Bronchial epithelial cell (primary cell): ENCODE measurements at places on chromosomes 6 and 20. TPM values are rescaled to one million over a fixed set of nuclear protein-coding genes. Genes with fewer than 3 reads are reported as not detected.

TMEM74B gene
- 0.38 TPM in 1 of 2 replicates, not detected in the other for total RNA-seq

UST gene
- 18.7 and 26.9 TPM in 2 replicates for total RNA-seq

RFX6 gene
- total RNA-seq = not detected in 2 replicates

SIM1 gene
- not detected in 2 replicates for total RNA-seq

GJA10 gene
- total RNA-seq = not detected in 2 replicates

CGA gene
- not detected in 2 replicates for total RNA-seq

SENP6 gene
- total RNA-seq = 47.4 and 49.2 TPM in 2 replicates

KCNK16 gene
- not detected in 2 replicates for total RNA-seq

TOX2 gene
- not detected in 2 replicates for total RNA-seq

NMBR gene
- total RNA-seq = not detected in 2 replicates

ARMC2 gene
- 0.26 and 0.77 TPM in 2 replicates for total RNA-seq

LINC00237 gene
- total RNA-seq = not detected in 2 replicates

PRPF6 gene
- total RNA-seq = 41.0 and 48.4 TPM in 2 replicates

TFAP2D gene
- not detected in 2 replicates for total RNA-seq

ERVFRD-1 gene
- total RNA-seq = not detected in 2 replicates

MUC22 gene
- total RNA-seq = under 0.01 TPM in 1 of 2 replicates, not detected in the other

SLC22A2 gene
- total RNA-seq = not detected in 2 replicates

DEFB110 gene
- not detected in 2 replicates for total RNA-seq

RAD21L1 gene
- total RNA-seq = under 0.01 TPM in 1 of 2 replicates, not detected in the other

C6orf47 gene
- 28.4 and 30.5 TPM in 2 replicates for total RNA-seq

CCN5 gene
- 0.38 TPM in 1 of 2 replicates, not detected in the other for total RNA-seq

PPDPF gene
- total RNA-seq = 21.9 and 35.6 TPM in 2 replicates

OPRL1 gene
- under 0.01 and 0.13 TPM in 2 replicates for total RNA-seq

KCNQ5 gene
- 0.38 and 2.1 TPM in 2 replicates for total RNA-seq

BPI gene
- not detected in 2 replicates for total RNA-seq

PSMB8 gene
- total RNA-seq = 19.5 and 22.9 TPM in 2 replicates

ANKEF1 gene
- 4.2 and 5.2 TPM in 2 replicates for total RNA-seq

TTBK1 gene
- not detected in 2 replicates for total RNA-seq

EYA4 gene
- total RNA-seq = 9.7 and 13.1 TPM in 2 replicates

CRISP3 gene
- total RNA-seq = under 0.01 and 2.4 TPM in 2 replicates

GPR6 gene
- total RNA-seq = not detected in 2 replicates

CPNE5 gene
- total RNA-seq = not detected in 2 replicates

MRPS10 gene
- 71.6 and 74.5 TPM in 2 replicates for total RNA-seq

PGK2 gene
- not detected in 2 replicates for total RNA-seq

FAM162B gene
- not detected in 2 replicates for total RNA-seq

EBF4 gene
- 0.64 and 1.3 TPM in 2 replicates for total RNA-seq

TMEM63B gene
- 27.4 and 40.3 TPM in 2 replicates for total RNA-seq

BRPF3 gene
- 6.3 and 10.1 TPM in 2 replicates for total RNA-seq

WFDC6 gene
- not detected in 2 replicates for total RNA-seq

ASIP gene
- not detected in 2 replicates for total RNA-seq

PDE10A gene
- under 0.01 and 0.79 TPM in 2 replicates for total RNA-seq

WASF1 gene
- total RNA-seq = 5.4 and 7.1 TPM in 2 replicates

PSORS1C1 gene
- 5.1 and 6.3 TPM in 2 replicates for total RNA-seq

MAFB gene
- total RNA-seq = 1.3 and 3.6 TPM in 2 replicates

IL17F gene
- total RNA-seq = not detected in 2 replicates

COL20A1 gene
- not detected in 2 replicates for total RNA-seq

TMEM244 gene
- total RNA-seq = not detected in 2 replicates

BTN1A1 gene
- total RNA-seq = not detected in 2 replicates

GHRH gene
- total RNA-seq = not detected in 2 replicates
